HuH-7 (cell line): ENCODE measurements at places on chromosomes 6 and 20.
A peak's percentile ranks its signal among the peaks of the same experiment; 100 is the strongest.

- peak; percentile 66 for DNase-seq
Measured at GRCh38 chr20:36468149-36469000, 72.9 kb upstream of the MYL9 start.

DNA sequence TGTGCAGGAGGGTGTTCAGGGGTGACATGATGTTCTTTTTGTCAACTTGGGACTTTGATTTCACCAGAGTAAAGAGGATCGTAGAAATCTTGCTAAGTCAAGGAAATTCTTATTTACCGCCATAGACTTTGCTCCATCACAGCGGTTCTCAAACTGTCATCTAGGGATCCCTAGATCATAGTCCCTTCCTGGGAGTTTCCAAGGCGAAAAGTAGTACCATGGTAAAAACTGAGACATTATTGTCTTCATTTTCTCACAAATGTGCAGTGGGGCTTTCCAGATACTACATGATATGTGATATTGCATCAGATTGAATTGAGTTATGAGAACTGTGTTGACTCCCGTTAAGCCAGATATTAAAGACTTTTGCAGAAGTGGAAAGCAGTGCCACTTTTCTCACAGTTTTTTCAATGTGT, 79.7 kb downstream of the JARID2 start:
- DNase-seq: no peak

DNA sequence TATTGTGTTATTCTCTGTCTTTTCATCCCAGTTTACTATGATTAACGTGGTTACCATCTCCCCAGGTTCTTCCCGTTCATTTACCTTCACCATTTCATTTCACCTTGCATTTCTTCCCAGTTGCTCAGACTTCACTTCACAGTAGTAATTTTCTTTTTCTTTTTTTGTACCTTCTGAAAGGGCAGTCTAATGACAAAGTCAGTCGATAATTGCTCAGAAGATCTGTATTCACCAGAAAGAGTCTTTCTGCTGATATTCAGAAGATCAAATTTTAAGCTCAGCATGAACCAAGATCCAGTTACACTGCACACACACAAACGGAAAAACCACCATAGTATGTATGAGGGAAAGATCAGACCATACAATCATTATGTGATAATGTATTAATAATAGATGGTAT, 265.5 kb downstream of the ADGB start:
- DNase-seq: no peak

GRCh38 chr6:20367743-20368485, 33.8 kb upstream of the E2F3 start:
- DNase-seq: no peak

- no peak for DNase-seq
Measured at GRCh38 chr6:97123112-97123511, 159.9 kb downstream of the MMS22L start.

- DNase-seq: no peak
Measured at GRCh38 chr6:6569811-6570164, 18.7 kb upstream of the LY86 start.

GRCh38 chr6:85388531-85388930, 61.4 kb upstream of the NT5E start:
- no peak for DNase-seq

GRCh38 chr6:132143258-132143657, 192.1 kb upstream of the CCN2 start:
- DNase-seq: no peak

- peak; percentile 63 for DNase-seq
Measured at GRCh38 chr6:167302074-167302473, 11.0 kb downstream of the UNC93A start.

DNA sequence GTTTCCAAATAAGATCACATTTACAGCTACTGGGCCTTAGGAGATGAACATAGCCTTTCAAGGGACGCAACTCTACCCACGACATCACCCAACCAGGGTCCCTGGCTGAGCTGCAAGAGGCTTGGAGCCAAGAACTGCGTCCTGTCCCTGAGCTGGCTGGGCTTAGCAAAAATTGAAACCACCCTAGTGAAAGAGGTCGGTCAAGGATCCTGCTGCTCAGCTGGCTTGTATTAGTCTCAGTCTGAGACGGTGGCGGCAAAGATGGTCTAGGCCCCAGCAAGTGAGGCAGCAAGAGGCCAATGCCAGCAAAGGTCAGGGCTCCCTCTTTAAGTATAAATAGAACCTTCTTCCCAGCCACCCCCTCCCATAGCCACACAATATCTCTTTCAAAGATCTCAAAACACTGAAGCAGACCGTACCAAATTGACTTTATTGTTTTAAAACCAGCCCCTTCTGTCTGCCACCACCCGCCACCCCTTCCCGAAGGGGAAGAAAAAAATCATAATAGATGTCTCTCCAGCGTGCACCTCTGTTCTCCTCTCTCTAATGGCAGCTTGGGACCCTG, 140.5 kb downstream of the EYA2 start:
- DNase-seq: no peak

DNA sequence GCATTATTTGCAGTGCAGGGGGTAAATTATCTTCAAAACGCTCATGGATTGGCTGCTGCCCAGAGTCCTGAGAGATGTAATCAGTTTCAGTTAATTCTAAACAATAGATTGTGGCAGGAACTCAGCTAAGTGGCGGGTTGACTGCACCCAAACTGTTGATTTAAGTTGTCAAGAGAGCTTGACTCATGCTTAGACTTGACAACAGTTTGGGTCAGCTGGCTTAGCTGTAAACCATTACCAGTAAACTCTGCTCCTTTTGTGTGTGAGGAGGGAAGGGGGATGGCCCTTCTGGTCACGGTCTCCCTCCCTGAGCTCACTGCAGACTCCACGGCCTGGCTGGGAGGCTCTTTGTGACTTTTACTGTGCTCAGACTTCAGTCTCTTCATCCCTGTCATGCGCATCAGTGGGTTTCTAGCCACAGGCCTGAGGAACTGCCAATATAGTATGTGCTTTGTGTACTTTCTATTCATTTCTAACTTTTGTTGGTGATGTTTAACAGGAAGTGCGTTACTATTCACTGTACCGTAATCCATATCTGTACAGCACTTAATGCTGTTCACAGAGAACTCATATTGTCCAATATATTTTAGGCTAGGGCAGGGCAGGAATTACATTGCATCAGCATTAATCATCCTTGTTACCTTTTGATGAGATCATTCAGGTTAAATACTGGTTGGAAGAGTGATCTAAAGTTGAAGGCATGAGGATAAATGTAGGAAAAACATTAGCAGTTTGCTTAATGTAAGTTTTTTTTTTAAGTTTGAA, 488.3 kb downstream of the CDKAL1 start:
- peak; percentile 5 for DNase-seq

DNA sequence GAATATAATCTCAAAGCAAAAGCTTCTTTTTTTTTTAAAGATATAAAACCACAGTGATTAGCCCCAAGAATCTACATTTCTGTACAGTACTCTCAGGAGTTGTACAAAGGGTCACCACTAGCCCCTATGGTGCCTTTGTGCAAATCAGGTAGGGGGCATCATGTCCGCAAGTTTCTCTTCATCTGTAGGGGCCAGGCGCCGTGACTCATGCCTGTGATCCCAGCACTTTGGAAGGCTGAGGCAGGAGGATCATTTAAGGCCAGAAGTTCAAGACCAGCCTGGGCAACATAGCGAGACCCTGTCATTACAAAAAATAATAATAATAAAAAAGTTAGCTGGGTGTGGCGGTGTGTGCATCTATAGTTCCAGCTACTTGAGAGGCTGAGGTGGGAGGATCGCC, 63.9 kb downstream of the ZMYND8 start:
- no peak for DNase-seq

- DNase-seq: no peak
Measured at GRCh38 chr20:32779500-32780211, 17.5 kb downstream of the DNMT3B start.

GRCh38 chr6:63272397-63272796, 47.4 kb downstream of the LGSN start:
- peak; percentile 51 for DNase-seq

DNA sequence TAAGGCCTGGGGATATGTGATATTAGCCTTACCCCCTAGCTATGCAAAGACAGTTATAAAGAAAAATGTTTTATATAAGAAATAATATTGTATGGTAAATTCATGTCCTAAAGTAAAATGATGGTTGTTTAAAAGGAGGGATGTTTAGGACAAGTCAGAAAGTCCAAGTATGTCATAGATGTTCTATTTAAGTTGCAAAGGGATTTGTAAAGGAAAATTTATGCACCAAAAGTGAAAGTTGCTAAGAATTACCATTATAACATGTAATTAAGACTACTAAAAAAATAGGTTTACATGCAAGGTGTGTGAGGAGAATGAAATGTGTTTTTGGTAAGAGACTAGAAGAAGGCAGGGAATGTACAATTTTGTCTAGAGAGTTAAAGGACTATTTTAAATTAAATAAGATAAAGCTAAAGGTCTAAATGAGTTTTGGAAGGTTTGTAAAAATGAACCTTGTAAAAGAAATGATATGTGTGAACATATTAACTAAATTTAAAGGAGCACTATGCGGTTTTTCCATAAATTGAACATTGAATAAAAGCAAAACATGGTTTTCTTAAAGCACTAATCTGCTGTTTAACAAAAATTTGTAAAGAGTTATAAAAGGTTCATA, 22.7 kb upstream of the GOPC start:
- DNase-seq: no peak

DNA sequence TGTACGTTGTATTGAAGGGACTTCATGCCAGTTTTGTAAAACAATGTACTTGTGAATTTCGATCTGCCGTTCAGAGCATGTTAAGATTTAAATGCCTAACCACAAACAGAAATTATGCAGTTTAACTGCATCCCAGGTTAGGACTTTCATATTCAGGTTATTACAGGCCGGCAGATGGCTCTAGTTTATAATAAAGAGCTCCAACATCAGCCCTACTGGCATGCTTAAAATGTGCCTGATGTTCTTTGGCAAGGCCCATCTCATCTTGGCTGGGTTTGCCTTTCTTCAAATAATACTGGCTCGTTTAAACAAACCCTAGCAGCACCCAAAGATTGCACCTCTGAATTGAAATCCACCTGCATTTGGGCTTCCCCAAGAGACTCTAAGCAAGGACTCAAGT, 169.3 kb upstream of the RIN2 start:
- DNase-seq: no peak
